Tongue (tissue), 3 donors: ENCODE measurements at places on chromosomes 6 and 20. TPM values are rescaled to one million over a fixed set of nuclear protein-coding genes. Genes with fewer than 3 reads are reported as not detected.

The SUMO4 gene
- 5.5 TPM for total RNA-seq

The PBOV1 gene
- not detected for total RNA-seq

The SRSF6 gene
- total RNA-seq = 90.1 TPM

The TAGAP gene
- 3.6 TPM for total RNA-seq

The FAM162B gene
- 7.9 TPM for total RNA-seq

The MYT1 gene
- total RNA-seq = 0.31 TPM

The OOEP gene
- total RNA-seq = not detected

The TUBB2A gene
- 106 TPM for total RNA-seq

The SEL1L2 gene
- not detected for total RNA-seq

The GJA10 gene
- not detected for total RNA-seq

The SIRPG gene
- total RNA-seq = not detected

The PAX1 gene
- 4.1 TPM for total RNA-seq

The RSPH9 gene
- 0.41 TPM for total RNA-seq

GRCh38 chr20:25249198-25249931 is 1.5 kb downstream of the PYGB start:
- no peak for DNase-seq

GRCh38 chr6:167925026-167925425 is 72.4 kb upstream of the KIF25 start:
- peak; percentile 63 for DNase-seq

DNA sequence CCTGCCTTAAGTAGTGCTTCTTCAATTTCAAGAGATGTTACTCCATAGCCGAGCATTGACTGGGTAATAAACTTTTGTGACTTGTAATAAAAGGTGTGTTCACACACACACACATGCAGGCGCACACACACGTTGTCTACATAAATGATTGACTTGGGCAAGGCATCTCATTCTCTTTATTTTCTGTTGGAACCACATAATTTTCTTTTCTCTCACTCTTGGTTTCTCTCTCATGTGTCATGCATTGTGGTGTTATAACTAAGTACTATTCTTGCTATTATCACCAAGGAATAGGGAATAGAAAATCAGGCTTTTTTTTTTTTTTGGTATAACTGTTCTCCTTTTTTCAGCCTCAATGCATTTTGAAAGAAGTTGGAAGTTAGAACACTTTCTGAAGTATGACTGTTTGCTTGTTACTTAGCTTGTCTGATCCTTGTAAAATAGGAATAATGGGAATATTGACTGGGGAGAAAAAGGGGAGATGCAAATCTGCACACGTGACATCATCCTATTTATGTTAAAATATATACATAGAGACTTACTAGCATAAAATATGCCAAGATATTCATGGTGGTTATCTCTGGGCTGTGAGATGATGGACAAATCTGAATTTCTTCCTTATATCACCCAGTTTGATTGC is 26.1 kb upstream of the CD83 start:
- DNase-seq = no peak

- DNase-seq = no peak
Measured at GRCh38 chr20:62387219-62387913, 463 bp downstream of the RPS21 start.

GRCh38 chr6:8678466-8678865 is 243.1 kb upstream of the SLC35B3 start:
- DNase-seq = no peak

DNA sequence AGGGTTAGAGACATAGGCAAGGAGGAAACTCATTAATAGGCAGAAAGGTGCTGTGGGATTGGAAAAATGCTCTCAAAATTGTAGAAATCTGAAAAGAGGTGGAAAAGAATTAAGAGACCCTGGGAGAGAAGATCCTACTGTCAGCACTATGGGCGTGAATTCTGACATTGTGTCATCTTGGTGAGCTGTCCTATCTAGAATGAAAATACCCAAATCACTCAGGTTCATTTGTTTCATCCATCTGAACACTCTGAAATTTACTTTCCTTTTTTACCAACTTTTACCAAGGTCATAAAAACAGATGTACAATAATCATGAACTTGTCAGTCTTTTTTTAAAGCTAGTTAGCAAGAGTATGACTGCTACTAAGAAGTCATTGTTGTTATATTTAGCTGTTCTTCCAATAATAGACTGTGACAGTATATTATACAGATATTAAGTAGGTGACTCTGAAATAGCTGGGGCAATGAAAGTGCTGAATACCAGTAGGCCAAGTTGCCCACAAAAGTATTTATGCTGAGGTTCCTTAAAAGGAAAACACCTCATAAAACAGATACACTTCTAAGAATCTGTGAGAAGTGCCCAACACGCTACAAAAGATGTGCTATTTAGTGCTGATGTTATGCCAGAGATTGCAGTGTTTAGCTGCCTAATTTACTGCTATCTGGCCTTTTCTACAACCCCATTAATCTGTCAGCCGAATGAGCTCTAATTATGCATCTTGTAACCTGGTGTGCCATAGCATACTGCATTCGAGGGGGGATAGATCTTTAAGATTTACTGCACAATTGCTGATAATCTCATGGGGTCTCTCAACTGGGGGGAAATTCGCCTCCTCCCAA is 217.5 kb upstream of the SUPT3H start:
- DNase-seq = no peak

DNA sequence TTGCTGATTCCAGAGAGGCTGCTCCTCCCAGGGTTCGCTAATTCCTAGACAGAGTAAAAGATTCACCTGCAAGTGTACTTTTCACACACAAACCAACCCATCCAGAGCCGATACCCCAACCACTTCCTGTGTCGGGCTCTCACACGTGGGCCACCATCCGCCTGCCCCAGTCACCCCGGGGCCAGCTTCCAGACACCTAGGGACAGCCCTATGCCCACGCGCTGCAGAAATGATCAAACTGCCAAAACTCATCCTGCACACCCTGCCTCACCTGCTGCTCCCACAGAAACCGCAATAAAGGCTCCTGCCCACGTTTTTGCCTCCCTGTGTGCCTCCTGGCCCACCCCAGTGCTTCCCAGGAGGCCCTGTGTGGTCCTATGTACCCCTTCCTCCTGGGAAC is 59.5 kb downstream of the PSMG4 start:
- no peak for DNase-seq

DNA sequence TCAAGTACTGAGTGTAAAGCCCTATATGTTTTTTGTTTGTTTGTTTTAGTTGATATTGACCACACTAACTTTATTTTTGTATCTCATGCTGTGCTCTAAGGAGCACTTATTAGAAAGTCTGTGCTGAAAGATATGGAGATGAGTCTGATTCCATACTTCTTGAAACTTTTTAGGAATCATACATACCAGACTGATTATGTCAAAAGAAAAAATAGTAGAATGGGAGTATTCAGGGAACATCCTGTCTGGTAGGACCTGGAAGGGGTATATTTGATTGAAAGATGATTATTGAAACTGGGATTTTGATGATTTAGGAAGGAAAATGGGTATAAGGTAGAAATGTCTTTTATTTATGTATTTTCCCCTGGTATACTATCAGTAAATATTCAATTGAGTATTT is 111.4 kb downstream of the QKI start:
- DNase-seq = no peak

- no peak for DNase-seq
Measured at GRCh38 chr6:77620278-77620882, 32.5 kb upstream of the MEI4 start.

- DNase-seq = no peak
Measured at GRCh38 chr6:79841577-79842375, 105.6 kb downstream of the ELOVL4 start.

DNA sequence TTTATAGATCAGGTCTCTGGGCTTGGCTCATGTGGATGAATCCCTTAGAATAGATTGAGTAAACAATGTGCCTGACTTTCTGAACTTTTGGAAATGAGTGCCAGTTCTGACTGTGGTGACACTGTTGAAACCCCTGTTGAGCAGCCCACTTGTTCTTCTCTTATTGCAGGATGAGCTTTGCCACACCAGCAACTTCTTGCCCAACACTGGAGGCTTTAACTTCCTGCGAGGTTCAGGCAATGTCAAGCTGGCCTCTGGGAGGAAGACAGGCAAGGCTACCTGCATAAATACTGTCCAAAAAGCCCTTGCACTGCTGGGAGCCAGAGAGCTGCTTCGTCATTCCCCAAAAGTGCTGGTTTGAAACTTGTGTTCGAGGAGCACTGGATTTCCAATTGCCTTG is 32.8 kb upstream of the SMIM8 start:
- DNase-seq = no peak

- DNase-seq = no peak
Measured at GRCh38 chr20:1415667-1416468, 23.0 kb upstream of the FKBP1A start.

- no peak for DNase-seq
Measured at GRCh38 chr6:169632841-169633240, 69.0 kb downstream of the WDR27 start.

DNA sequence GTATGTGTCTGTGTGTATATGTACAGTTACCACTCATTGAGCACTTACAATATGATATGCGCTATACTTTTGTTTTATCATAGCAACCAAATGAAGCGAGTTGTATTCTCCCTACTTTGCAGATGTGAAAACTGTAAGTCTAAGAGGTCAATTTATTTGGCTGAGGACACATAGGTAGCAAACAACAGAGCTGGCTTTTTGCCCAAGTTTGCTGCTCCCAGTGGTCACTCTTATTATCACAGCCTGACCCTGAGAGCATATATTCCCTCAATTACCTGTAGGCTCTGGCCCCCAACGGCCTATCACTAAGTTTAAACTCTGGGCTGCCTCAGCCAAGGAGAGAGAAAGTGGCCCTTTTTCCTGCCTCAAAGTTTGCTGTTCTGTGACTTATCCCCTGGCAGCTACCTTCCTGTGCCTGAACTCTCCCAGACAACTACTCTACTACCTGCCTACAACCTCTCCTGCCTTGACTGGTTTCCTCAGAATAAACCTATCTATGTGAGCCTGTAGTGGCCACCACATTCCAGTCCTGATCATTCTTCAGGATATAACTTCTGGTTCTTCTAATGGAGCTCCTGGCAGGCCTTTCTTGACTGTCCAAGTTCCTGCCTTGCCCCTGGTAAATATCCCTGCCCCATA is 221.8 kb downstream of the FRK start:
- peak; percentile 11 for DNase-seq

- DNase-seq = no peak
Measured at GRCh38 chr6:3296537-3296936, 37.8 kb downstream of the PSMG4 start.

GRCh38 chr6:68740828-68741500 is 105.9 kb downstream of the ADGRB3 start:
- DNase-seq = no peak

GRCh38 chr6:3449750-3450305 is 7.0 kb downstream of the SLC22A23 start:
- DNase-seq = no peak

DNA sequence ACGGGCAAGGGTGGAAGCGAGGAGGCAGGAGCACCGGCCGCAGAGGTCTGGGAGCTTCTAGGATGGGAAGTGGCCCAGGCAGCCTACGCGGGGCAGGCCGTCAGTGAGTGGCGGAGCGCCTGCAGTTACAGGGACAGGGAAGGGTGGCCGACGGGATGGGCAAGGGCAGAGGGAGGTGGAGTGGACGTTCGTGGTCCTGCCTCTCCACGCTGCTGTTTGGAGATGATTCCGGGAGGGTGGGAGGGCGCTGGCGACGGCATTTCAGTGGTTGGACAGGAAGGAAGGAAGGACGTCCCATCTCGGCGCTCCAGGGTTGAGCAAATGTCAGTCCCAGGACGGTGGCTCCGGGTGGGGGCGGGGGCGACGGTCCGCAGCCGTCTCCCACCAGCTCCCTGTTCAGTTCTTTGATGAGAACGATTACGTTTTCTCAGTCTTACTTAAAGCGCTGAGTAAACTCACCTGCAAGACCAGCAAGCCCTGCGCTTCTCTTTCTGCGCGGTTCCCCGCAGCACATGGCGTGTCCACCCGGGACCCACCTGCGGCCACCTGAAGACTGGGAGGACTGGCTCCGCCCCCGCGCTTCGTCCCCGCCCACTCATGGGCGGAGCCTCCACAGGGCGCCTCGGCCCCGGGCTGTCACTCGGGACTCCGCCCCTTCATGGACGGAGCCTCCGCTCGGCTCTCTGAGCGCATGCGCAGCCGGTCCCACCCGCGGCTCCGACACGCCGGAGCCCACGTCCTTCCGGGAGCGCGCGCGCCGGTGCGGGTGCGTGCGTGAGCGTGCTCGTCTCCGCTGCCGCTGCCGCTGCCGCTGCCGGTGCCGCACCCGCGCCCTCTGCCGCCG is at the start of gene DNAJC5:
Gene DNAJC5 (plus strand): TSS at position 769 of the 844 bp plus-strand sequence. CDS start 33,220 bp downstream, outside the sequence.
- DNase-seq = peak; percentile 98

GRCh38 chr6:132887204-132887603 is 72.8 kb downstream of the RPS12 start:
- no peak for DNase-seq

GRCh38 chr6:137261361-137261760 is 42.2 kb upstream of the IFNGR1 start:
- peak; percentile 76 for DNase-seq

- no peak for DNase-seq
Measured at GRCh38 chr20:57425150-57426013, 34.2 kb downstream of the RBM38 start.

DNA sequence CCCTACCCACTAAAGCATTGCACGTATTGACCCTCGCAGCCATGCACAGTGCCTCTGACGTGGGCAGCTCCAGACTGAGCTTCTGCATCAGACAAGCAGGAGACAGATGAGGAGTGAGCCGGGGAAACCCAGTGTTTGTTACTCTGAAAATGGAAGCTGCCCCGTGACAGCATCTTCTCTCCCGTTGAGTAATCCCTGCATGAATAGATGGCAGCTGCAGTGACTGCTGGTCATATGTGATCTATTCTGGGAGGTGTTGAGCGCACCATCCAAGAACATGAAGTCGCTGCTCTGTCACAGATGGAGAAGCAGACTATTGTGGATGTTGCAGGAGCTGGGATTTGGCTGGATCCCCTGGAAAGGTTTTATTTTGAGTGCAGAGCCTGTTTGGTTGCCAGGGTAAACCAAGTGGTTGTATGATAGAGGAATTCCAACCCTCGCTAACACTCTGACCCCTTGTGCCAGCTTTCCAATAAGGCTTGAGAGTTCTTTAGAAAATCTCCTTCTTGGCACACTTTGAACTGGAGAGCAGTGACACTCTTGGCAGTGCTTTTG is 242.2 kb downstream of the NRN1 start:
- peak; percentile 93 for DNase-seq

- DNase-seq = no peak
Measured at GRCh38 chr20:63567386-63568169, 6.5 kb downstream of the HELZ2 start.

DNA sequence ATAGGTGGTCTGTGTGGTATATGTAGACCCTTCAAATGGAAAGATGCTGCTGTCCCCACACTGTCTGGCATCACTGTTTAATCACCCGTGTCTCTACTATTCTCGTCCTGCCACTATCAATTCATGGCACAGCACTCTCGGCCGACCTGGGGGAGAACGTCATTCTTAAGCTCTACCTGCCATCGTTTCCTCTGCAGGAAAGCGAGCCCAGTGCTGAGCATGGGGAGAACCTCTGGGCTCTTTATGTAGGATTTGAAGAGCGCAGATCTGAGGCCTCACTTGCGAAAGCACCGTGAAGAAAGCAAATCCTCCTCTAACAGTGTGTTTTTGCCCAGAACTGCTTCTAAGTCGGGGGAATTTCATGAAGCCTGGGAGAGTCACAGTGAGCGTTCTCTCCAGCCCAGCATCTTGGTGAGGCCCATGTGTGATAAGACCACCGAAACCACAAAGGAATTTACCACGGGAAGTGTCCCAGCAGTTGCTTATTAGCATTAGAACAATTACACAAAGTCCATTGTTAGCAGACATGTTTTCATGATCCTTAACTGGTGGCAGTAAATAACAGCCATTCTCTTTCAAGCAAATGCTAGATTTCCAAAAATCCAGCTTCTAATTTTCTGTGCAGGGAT is 124.3 kb downstream of the SCML4 start:
- DNase-seq = no peak

- DNase-seq = no peak
Measured at GRCh38 chr6:148599967-148600426, 146.8 kb upstream of the UST start.
